Ecto neural progenitor cell (in vitro differentiated cells): ENCODE measurements at places on chromosomes 5 and 9.

- DNase-seq = no peak
Measured at GRCh38 chr5:179294131-179294780, 51.0 kb downstream of the ADAMTS2 start.

GRCh38 chr5:64958757-64959391 lies 190.1 kb downstream of the CWC27 start:
- no peak for DNase-seq

- DNase-seq = peak; percentile 66
Measured at GRCh38 chr5:5014586-5015235, 125.4 kb upstream of the ADAMTS16 start.

DNA sequence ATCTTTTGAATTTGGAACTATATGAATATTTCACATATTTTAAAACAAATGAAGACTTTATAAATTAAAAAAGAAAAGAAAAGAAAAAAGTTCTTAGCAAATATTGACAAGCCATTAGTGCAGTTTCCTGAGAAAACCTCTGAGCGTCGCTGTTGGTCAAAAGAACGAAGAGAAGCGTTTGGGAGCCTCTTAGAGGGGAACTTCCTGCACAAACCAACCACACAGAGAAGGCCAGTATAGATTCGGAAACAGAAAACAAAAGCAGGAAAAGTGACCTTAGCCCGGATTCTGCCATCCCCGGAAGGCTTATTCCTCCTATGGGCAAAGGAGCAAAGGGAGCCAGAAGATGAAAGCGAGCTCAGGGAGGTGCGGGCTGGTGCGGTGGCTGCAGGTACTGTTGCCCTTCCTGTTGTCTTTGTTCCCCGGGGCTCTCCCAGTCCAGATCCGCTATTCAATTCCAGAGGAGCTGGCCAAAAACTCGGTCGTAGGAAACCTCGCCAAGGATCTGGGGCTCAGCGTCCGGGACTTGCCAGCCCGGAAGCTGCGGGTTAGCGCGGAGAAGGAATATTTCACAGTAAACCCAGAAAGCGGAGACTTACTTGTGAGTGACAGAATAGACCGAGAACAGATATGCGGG lies at the start of gene PCDHGB2:
TSS of gene PCDHGB2 (plus strand) at position 205 of the 637 bp plus-strand sequence. CDS start at position 347, 142 bp downstream.
- DNase-seq = no peak

DNA sequence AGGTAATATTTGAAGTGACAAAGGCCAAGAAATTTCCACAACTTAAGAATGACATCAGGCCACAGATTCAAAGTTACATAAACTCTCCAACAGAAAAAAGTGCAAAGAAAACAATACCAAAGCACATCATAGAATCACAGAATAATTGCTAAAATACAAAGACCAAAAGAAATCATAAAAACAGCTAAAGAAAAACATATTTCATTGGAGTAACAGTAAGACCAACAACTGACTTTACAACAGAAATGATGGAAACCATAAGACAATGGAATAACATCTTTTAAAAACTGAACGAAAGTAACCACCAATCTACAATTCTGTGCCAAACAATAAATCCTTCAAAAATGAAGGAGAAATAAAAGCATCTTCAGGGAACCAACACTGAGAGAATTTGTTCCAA lies 38.3 kb downstream of the ZDHHC21 start:
- DNase-seq = no peak

- no peak for DNase-seq
Measured at GRCh38 chr5:58745350-58745749, 162.5 kb downstream of the RAB3C start.

DNA sequence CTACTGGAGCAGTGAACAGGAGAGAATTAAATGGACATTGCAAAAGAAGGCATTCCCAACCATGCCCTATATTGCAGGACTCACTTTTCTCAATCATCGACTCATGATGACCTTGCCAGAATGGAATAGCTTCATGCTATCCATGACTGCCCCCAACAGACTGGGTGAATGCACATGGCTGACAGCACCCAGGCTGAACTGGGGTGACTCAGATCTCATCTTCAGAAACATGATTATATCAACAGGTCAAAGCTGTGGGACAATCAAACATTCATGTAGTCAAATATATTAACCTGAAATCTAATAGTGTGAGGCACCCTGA lies 34.7 kb upstream of the MIER3 start:
- DNase-seq = no peak

DNA sequence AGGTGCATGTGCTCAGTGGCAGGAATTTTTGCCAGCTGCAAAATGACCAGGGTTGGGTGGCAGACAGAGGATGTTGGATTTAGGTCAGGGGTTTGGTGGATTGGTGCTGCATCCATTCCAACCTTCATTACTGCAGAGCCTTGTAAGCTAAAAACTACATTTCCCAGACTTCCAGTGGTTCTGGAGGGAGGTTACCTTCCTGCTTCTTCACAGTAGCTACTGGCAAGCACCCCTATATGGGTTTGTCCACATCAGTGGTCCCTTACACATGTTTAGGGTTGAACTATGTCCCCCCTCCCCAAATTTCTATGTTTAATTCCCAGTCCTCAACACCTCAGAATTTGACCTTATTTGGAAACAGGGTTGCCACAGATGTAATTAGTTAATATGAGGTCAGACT lies 20.7 kb upstream of the IL17B start:
- DNase-seq = no peak

GRCh38 chr5:138603249-138603920 lies 28.2 kb upstream of the HSPA9 start:
- no peak for DNase-seq
